Activated CD4-positive, alpha-beta T cell treated with anti-CD3 and anti-CD28 coated beads, Interleukin-2, amount 50 U/mL, for 1 hour (primary cell): ENCODE measurements at places on chromosomes 7 and 10.
A peak's percentile ranks its signal among the peaks of the same experiment; 100 is the strongest.

- DNase-seq: no peak
Measured at GRCh38 chr7:34850681-34851080, 186.6 kb downstream of the DPY19L1 start.

GRCh38 chr7:83162402-83163256 is at the start of gene PCLO:
Gene PCLO (minus strand): TSS chr7:83162884. CDS start chr7:83162592, 292 bp downstream.
- peak; percentile 15 for DNase-seq

DNA sequence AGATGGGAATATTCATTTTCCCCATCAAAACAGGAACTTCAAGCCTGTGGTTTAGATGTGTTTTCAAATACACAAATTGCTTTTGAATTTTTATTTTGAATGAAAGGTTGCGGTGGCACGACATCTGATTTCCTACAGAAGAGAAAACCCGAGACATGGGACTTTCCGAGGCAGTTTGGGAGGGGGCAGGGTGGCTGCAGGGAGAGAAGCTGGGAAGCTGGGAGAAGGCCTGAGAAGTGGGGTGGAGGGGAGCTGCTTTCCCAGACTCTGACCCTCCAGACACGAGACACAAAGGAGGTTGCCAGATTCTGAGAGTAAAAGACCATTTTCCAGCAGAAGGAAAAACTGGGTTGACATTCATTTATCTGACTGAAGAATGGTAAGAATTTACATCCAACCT is 19.6 kb downstream of the TMEM176A start:
- no peak for DNase-seq

DNA sequence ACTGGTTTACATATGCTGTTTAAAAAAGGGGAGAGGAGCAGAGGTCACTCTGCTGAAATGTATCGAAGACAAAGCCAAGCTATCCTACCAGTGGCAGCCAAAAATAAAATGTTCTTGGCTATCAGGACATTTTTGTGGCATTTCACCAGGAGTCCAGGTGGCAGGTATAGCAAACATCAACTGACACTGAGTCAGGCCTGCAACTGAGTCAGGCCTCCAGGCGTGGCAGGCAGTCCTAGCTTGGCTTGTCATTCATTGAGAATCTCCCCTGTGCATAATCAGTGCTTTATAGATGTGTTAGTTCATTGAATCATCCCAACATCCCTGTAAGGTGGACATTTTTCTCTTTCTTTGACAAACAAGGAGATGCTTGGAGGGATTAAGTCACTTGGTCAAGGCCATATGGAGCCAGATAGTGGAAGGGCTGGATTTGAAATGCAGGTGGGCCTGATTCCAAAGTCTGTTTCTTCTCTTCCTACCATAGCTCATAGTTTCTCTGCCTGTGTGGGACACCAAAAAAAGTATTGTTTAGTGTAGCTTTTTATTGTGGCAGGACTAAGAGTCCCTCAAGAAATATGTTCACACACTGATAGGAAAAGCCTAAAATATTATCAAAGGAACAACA is 4.3 kb downstream of the DYNC1I1 start:
- DNase-seq: no peak

DNA sequence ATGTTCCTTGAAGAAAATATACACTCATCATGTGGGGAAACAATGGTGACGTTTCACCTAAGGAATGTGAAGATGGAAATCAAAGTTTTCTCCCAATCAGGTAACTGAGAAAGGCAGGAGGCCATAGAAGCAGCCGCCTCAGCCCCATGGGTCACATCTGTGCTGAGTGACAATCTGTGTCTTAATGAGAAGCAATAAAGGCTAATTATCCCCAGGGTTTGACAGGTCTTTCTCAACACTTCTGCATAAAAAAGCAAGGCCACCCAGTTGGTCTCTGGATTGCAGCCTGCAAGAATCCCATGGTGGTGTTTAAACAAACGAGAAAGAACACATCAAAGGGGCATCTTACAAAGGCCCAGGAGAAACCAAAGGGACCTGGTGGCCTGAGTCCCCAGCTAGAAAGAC is 91.1 kb upstream of the TNS3 start:
- no peak for DNase-seq

- DNase-seq: no peak
Measured at GRCh38 chr10:54904833-54905232, 103.8 kb upstream of the PCDH15 start.

DNA sequence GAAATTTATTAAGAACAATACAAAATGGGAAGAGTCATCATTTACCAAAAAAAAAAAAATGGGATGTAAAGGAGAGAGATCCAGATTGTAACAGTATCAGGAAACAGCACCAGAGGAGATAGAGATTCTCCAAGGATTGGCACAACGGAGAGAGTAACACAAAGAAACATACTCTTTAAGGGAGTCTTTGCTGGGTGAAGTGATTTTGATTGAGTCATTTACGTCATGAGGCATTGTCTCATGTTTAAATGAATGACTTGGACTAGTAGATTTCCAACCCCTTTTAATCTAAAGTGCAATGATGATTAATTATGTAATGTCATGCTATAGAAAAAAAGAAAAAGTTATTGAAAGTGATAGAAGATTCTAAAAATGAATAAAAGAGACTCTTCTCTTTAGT is 68.8 kb downstream of the ITGB8 start:
- DNase-seq: no peak

GRCh38 chr10:72254813-72255568 is 18.7 kb upstream of the DDIT4 start:
- DNase-seq: peak; percentile 15

DNA sequence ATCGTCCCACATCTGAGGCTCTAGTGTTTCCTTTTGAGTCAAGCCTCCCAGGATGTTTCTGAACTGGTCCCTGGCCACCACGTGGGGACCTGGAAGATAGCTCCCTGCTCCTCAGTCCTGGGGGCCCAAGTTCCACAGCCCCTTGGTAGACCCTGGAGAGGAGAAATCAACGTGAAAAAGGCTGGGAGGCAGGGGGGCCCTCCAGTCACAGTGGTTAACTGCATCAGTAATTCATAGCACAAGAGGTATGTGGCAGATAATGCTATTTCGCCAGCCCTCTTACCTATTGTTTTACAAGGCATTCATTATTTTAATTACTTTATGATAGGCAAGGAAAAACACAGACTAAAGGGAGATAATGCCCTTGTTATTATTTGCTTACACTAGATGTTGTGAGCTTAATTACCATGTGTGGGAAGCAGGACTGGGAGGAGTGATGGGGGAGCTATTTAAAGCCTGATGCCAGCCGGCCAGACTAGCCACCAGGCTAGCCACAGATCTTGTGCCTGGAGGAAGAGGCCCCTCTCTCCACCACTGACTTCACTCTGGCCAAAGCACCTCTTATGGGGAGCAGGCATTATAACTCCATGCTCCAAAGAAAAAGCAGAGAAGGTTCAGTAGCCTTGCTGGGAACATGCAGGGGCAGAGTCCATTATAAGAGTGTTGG is 230.7 kb downstream of the KCNMA1 start:
- DNase-seq: no peak

GRCh38 chr7:51188987-51189386 is 127.6 kb downstream of the COBL start:
- no peak for DNase-seq

GRCh38 chr10:98055841-98056516 is 25.6 kb upstream of the CRTAC1 start:
- DNase-seq: no peak

- DNase-seq: no peak
Measured at GRCh38 chr10:74373059-74373458, 222.0 kb downstream of the ADK start.

DNA sequence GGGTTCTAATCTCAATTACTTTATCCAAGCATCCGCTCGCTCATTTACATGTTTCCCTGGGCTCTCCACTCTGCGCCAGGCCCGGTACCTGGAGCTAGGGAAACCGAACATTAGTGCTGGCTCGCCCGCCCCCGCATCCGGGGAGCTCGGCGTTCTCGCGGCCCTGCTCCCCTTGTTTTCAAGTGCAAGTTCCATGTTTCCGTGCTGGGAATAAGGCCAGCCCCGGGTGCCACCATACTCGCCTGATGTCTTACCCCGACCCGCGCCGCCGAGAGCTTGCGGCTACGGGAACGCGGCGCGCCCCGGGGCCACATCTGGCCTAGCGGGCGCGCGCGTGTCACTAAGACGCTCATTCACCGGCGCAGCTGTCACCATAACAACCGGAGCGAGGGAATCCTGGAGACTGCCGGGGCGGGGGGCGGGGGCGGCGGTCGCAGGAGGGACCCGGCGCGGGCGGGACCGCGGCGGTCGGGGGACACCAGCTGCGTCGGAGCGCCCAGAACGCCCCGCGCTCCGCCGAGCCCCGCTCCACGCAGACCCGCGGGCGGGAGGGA is at the start of gene NEURL1:
Gene NEURL1 (plus strand): TSS at position 344 of the 554 bp plus-strand sequence. CDS start 683 bp downstream, outside the sequence.
- no peak for DNase-seq

GRCh38 chr7:94612661-94613060 is 43.3 kb downstream of the SGCE start:
- no peak for DNase-seq

- no peak for DNase-seq
Measured at GRCh38 chr10:98419469-98420261, 4.7 kb upstream of the PYROXD2 start.

- DNase-seq: no peak
Measured at GRCh38 chr7:1474736-1475135, 15.5 kb upstream of the MICALL2 start.

GRCh38 chr10:904403-904802 is 27.1 kb downstream of the LARP4B start:
- DNase-seq: no peak

DNA sequence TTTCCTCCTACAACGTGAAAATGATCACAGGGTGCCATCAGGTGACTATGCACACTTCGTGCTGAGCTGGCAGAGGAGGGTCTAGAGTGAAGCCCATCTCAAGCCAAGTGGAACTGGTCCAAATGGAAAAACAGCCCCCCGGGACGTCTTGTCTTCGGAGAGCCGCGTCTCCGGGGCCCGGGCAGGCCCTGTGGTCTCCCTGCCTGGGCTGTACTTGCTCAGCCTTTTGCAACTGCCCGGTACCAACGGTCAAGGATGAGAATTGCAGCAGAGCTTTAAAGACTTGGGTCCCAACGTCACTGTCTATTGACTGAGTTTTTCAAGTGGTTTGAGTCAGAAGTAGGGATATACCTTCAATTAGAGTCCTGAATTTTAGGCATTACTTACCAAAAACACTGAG is 315.5 kb downstream of the PTPRN2 start:
- DNase-seq: no peak

DNA sequence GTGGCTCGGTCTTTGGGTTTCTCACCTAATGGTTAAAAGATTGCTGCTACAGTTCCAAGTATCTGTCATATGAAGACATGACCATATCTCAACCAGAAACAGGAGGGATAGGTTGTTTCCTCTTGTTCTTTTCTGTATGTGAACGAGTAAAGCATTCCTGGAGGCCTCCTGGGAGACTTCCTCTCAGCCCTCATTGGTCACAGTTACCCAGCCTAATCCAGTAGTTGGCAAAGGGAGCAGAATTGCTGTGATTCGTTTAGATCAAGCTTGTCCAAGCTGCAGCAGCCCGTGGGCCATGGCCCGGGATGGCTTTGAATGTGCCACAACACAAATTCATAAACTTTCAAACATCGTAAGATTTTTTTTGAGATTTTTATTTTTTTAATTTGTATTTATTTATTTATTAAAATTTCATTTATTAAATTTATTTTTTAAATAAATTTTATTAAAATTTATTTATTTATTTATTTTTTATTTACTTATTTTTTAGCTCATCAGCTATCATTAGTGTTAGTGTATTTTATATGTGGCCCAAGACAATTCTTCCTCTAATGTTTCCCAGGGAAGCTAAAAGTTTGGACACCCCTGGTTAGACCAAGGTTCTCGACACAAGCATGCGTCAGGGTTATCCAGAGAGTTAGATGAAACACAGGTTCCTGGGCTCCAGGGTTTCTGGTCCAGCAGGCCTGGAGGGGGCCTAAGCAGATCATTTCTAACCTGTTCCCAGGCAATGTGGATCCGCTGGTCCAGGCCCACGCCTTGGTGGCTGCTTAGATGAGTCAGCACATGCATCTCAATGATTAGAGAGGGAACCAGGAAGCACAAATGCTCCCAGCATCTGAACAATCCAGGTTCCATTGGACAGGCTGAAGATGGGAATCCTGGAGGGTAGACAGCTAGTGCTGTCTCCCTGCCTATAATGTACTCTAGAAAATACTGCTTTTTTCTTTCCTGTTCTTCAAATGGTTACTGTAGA is 25.6 kb downstream of the CDC123 start:
- no peak for DNase-seq
